ENCODE measurements at places on chromosomes 3 and 15.

DNA sequence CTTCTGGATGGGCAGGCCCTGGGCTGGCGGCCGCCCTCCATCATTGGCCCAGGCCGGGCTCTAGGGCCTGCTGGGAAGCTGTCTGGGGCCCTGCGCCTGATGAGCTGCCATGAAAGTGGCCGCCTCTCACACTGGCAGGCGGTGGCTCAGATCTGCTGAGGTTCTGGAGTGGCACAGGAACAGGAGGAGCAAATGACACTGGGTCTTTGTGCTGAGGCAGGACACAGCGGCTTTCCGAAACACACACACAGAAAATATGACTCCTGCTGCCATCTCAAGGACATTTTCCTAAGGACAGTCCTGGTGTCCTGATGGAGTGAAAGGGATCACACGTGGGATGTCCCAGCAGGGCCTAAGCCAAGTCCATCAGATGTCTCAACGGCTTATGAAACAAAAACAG, 103.5 kb downstream of the NUP210 start:
- no peak for ATAC-seq

GRCh38 chr3:15750143-15750542, 47.6 kb downstream of the ANKRD28 start:
- ATAC-seq = no peak

DNA sequence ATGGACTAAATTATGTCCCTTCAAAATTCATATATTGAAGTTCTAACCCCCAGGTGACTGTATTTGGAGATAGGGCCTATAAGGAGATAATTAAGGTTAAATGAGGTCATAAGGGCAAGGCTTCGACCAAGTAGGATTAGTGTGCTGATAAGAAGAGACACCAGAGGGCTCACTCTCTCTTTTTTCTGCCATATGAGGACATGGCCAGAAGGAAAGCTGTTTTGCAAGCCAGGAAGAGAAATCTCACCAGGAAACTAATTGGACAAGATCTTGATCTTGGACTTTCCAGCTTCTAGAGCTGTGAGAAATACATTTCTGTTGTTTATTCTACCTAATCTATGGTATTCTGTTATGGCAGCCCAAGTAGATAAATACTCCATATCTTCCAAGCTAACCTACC, 503.6 kb upstream of the NAALADL2 start:
- no peak for ATAC-seq

GRCh38 chr3:10746001-10746400, 70.0 kb upstream of the SLC6A11 start:
- no peak for ATAC-seq

DNA sequence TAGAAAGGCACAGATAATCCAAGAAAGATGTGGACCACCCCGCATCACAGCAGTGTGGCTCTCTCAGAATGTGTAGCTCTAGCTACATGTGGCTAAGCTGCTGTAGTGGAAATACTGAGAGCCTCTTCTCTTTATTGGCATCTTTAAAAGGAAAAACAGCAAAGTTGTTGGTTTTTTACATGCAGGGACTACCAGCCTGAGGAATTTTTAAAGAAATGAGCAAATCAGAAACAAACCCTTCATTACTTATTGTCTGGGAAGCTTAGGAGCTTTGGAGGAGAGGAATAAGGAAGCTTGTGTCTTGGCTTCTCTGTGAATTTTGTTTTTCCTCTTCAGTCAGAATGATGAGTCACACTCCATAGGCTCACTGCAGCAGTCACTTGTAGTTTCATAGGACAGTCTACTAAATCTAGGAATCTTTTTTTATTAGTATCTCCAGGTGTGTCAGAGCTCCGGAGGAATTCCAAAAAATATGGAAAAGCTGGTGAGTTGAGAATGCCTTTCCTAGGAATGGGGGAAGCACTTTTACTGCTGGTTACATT, 27.5 kb downstream of the POLG start:
- ATAC-seq = no peak

DNA sequence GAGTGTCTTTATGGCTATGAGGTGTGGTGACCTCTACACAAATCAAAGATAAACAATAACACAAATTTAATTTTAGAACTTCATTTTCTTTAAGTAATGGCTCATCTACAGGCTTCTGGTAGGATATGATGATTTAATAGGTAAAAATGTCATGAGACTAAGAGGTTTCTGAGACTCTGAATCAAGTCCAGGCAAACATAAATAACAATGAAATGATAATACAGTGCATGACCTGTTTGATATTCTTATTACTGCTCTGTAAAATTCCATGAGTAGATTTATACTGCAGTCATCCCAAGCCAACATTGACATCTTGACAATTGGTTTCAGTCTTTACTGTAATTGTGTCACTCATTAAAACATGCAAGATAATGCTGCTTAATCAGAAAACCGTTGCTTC, 936.8 kb downstream of the MCTP2 start:
- ATAC-seq = no peak

DNA sequence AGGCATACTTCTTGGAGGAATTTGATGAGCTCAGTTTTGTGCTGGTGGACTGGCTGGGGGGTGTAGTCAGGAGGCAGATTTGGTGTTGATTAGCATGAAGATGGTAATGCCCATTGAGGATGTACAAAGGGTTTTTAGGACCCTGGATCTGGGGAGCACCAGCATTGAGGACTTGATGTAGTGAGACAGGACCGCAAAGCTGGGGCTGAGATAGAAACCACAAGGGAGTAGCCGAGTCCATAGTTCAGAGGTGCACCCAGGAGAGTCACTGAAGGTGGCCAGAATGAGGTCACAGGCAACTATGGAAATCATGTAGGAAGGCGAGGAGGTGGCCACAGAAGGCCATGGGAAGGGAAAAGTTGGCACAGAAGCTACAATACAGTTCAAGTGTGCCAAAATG, 2.7 kb upstream of the CDC25A start:
- ATAC-seq = no peak

DNA sequence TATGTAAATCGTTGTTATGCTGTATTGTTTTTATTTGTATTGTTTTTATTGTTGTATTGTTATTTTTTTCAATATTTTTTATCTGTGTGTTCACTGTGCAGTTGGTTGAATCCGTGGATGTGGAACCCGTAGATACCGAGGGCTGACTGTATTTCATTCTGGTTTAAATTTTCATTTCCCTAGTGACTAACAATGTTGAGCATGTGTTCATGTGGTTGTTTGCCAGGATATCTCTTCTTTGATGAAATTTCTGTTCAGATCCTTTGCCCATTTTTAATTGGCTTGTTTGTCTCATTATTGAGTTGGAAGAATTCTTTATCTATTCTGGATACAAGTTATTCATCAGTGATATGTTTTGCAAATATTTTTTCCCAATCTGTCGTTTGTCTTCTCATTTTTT, 29.7 kb downstream of the STOML1 start:
- no peak for ATAC-seq

DNA sequence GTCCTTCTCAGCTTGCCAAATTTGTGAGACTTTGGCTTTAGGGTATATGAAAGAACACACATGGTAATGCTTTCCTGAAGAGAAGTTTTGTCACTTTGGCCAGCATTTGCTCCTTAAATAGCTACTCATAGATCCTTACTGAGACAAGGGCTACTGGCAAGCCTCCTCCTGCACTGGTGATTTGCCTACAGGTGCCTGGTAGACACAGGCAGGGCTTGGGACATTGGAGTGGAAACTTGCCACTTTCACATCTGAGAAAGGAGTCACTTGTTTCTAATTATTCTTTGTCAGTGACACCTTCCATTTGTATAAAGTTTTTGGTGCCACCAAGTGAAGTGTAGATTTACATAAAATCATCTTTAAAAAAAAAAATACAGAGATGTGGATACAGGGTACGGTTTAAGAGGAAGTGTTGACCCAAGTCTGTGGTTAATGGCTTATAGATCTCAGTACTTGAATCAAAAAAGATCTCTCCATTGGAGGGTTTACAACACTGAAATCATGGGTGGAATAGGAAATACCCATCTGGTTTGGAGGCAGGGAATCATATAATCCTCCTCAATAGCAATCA, 132.8 kb upstream of the GADL1 start:
- no peak for ATAC-seq

DNA sequence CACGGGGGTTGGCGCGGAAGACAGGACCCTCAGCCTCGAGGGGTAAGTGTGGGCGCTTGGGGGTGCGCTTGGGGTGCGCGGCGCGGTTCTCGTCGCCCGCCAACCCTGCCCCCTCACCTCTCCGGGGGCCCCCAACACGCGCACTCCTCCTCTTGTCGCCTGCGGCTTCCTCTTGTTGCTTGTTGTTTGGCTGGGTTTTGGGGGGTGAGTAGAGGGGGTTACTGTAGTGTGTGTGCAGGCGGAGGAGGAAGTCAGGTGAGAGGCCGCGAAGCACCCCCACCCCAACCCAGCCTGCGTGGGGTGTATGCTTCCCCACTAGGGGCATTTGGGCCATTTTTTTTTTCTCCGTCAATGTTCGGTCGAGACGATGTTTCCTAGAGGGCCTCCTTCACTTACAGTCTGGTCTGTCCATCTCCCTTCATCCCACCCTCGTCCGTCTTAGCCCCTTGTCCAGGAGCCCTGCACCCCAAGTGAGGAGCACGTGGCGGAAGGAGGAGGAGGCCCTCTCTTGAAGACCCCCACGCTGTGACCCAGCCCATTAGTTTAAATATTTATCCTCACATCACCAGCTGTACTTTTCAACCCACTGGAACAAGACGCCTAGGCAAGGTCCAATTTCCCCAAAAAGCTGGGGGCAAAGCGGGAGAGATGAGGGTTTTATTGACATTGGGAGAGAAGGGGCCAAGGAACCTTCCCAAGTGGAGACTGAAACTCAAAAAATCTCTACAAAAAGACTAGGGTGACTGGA, 20.4 kb upstream of the SATB1 start:
- peak; percentile 20 for ATAC-seq

DNA sequence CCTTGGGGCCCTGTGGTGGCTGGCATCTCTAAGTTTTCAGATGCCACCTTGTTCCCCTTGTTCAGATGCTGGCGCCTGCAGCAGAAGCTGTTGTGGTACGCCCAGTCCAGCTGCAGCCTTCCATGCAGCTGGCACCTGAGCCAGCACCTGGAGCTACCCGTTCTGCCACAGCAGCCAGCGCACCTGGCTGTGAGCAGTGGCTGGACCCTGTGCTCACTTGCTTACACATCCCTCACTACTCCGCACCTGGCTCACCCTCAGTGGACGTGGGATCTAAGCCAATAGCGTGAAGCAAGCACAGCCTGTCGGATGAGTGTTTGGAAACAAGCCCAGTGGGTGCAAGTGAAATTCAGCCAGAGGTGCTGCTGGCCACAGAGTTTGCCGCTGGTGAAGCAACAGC, 607.5 kb upstream of the BCHE start:
- no peak for ATAC-seq

- ATAC-seq = no peak
These were observed 2.7 kb downstream of the TATDN2 start for GRCh38 chr3:10251006-10251405.

DNA sequence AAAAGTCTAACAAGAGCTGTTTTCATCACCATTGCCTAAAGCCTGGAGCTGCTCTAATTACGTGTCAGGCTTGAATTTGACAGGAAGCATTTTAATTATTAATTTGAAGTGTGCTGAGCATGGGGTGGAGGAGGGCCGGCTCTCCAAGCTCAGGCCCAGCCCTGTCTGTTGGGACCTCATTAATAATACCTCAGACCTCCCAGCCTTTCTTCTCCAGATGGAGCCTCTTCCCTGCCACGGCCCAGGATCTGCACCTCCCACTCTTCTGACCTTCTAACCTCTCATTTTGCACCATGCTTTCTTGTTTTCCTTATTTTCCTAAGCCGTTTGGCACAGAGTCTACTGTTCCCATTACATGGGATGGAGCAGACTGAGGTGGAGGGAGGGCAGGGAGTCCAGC, 30.0 kb downstream of the INSYN1 start:
- peak; percentile 53 for ATAC-seq

GRCh38 chr3:123861081-123861836, 22.9 kb downstream of the MYLK start:
- ATAC-seq = no peak

DNA sequence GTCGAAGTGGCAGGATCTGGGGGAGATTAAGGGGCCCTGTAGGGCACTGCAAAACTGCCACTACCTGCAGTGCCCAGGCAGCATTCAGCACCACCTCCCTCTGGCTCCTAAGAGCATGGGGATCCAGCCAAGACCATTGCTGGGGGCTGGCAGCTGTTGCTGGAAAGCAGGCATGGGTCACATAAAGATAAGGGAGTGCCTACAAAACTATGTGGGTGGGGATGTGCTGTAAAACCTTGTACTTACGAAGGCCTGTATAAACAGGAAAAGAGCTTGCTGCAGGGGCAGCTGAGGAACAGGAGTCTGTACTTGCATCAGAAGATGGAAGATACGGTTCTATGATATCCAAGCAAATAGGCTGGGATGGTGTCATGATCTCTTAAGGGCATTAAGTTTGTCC, 27.1 kb downstream of the IL20RB start:
- no peak for ATAC-seq

- no peak for ATAC-seq
These were observed 42.8 kb upstream of the FEZF2 start for GRCh38 chr3:62416144-62416543.

Measured in gastroesophageal sphincter (tissue), 4 donors.